ENCODE measurements at places on chromosomes 1 and 21.

- no peak for DNase-seq
Observed at GRCh38 chr1:11845641-11846335, 1.8 kb downstream of the NPPA start.

DNA sequence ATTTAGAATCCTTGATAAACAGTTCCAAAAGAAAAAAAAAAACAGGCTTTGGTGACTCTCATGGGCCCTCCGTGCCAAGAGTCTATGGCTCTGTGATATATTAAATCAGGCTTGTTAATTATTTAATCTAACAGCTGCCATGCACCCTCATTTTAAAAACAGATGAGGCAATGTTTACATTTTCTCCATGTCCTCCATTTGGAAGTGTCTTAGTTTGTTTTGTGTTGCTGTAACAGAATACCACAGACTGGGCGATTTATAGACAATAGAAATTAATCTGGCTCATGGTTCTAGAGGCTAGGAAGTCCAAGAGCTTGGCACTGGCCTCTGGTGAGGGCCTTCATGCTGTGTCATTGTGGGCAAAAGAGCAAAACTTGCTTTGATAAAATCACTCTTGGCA is 58.0 kb downstream of the B3GALT5 start:
- DNase-seq: no peak

- no peak for DNase-seq
Observed at GRCh38 chr1:26910343-26911160, 3.2 kb downstream of the NR0B2 start.

DNA sequence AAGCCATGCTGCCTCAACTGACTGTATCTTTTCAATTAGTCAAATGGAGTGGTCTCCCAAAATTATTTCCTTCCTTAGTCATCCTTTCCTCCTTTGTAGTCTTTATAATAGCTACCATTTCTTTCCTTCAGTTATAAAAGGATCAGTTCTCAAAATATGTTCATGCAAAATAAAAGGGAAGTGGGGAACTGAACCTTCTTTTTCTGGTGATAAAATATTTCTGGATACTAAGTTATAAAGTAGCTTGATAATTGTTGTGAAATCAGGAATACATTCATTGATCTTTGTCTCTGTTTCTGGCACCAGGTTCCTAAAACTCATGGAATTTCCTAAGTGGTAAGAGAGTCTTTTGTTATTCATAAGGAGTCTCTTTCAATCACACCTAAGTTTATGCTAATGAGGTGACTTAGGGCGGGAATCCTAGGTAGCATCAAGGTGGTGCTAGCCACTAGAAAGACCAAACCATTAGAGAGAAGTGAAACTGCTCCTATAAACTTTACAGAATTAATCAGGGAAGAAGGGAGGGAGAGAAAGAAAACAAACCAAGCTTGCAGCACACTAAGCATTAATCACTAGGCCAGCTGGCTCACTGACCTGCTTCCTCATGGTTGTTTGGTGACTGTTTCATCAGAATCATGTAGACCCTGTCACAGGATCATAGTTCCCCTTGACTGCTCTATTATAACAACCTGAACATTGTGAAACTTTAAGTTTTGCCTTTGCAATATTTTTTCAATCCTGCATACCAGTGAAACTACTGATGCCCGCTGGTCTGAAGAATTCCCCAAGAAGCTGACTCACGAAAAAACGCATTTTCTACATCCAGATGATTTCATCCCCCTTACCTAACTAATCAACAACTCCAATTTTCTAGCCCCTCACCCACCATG is 161.6 kb upstream of the PTBP2 start:
- DNase-seq: peak; percentile 85

- DNase-seq: no peak
Observed at GRCh38 chr1:222757646-222758268, 20.8 kb downstream of the FAM177B start.

- peak; percentile 95 for DNase-seq
Observed at GRCh38 chr1:207335695-207336363, 14.4 kb downstream of the CD55 start.

- no peak for DNase-seq
Observed at GRCh38 chr1:37325509-37326437, 148.6 kb upstream of the ZC3H12A start.

DNA sequence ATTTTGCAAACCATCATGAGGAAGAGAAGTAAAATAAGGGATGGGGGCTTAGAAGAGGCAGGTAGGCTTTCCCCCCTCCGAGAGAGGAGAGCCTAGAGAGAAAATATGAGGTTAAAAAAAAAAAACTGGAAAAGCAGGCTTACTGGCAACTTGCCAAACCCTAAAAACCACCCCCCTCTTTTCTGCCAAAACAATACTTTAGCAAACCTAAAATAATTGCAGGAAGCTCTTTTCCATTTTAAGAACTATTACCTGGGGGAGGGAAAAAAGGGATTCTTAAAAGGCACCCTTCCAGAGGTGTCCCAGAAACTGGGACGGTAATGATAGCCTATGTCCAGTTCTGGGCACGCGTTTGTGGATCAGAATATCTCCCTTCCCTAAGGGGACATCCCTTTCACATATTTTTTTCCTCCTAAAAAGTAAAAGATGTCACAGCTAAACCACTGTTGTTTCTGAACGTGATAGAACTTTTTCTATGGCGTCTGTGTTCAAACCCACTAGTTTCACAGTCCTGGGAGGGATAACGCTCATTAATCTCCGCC is 1.1 kb upstream of the NFIA start:
- no peak for DNase-seq

- no peak for DNase-seq
Observed at GRCh38 chr1:209861242-209861641, 33.5 kb downstream of the UTP25 start.

DNA sequence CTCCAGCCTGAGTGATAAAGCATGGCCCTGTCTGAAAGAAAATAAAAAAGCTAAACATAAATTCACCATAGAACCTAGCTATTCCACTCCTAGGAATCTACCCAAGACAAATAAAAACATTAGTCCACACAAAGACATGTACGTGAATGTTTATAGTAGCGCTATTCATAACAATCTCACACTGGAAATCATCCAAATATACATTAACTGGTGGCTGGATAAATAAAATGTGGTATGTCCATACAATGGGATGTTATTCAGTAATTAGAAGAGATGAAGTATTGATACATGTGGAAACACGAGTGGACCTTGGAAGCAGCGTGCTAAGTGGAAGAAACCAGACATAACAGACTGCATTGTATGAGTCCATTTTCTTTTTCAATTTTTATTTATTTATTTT is 29.7 kb downstream of the RIPPLY3 start:
- no peak for DNase-seq

- DNase-seq: no peak
Observed at GRCh38 chr21:31713973-31714740, 17.8 kb downstream of the SCAF4 start.

- no peak for DNase-seq
Observed at GRCh38 chr1:29209173-29209572, 21.6 kb downstream of the MECR start.

DNA sequence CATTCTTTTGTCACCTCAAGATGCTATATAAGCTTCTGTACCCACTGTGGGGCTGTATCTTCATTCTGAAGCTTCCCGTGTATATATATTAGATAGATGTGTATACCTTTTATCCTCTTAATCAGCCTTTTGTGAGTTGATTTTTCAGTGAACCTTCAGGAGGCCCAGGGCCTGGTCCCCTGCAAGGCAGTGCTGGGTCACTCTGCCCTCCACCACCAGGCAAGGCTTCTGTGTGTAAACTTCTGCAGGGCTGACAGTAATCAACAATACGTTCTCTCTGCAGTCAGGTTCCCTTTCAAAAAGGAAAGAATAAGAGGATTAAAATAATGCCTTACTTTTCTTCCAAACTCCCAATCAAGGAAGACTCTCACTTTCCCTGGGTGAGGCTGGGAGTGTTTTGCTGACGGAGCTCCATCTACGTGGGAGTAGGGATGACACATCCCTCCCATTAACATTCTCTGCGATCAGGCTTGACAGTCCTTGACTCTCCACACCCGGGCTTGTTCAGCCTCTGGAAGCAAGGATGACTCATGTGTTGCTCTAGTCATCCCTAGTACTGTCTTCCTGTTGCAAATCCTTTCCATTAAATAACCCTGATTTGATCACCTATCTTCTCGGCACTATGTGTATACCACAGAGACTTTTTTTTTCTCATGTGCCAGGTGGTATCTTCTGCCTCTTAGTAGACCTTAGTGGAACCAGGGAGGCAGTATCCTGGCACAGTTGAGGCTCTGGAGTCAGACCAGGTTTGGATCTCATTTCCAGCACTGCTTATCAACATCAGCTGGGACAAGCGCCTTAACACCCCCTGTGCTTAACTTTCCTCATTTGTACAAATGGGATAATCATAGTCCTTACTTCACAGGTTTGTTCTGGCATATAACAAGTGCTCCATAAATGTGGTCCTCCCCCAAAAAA is 70.3 kb upstream of the KCNK1 start:
- DNase-seq: peak; percentile 3

- no peak for DNase-seq
Observed at GRCh38 chr1:92404661-92405060, 82.1 kb downstream of the GFI1 start.

- no peak for DNase-seq
Observed at GRCh38 chr1:244344001-244344400, 107.7 kb downstream of the ADSS2 start.

DNA sequence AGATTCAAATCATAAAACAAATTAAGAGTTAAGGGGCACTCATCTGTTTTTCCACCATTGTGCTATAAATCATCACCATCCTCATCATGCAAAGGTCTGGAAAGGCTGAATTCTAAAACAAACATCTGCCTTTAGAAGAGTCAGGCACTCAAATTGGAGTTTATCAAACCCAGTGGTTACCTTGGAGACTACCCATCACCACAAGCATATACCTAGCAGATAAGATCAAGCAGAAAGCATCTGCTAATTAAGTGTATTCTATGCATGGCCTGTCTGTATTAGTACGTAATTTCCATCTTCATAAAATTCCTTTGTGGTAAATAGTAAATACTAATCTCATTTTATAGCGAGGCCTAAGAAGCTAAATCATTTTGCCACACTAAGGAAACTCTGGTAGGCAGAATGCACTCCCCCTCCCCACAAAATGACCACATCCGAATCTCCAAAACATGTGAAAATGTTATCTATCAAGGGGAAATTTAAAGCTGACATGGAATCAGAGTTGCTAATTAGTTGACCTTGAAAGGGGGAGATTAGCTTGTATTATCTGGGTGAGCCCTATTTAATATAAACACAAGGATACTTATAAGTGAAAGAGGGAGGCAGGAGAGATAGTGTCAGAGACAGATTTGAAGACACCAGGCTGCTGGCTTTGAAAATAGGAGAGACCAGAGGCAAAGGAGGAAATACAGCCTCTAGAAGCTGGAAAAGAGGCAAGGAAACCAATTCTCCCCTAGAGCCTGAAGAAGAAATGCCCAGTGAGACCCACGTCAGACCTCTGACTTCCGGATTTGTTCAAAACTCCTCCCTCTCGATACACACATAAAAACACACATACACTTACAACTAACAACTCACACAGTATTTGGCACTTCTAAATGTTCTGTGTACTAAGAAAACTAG is 23.2 kb downstream of the ARID4B start:
- peak; percentile 72 for DNase-seq

GRCh38 chr1:114015075-114015474 is 35.8 kb downstream of the OLFML3 start:
- no peak for DNase-seq

- DNase-seq: no peak
Observed at GRCh38 chr1:43423672-43424550, 29.8 kb downstream of the HYI start.

GRCh38 chr21:25094695-25095094 is 512.6 kb downstream of the MRPL39 start:
- no peak for DNase-seq

DNA sequence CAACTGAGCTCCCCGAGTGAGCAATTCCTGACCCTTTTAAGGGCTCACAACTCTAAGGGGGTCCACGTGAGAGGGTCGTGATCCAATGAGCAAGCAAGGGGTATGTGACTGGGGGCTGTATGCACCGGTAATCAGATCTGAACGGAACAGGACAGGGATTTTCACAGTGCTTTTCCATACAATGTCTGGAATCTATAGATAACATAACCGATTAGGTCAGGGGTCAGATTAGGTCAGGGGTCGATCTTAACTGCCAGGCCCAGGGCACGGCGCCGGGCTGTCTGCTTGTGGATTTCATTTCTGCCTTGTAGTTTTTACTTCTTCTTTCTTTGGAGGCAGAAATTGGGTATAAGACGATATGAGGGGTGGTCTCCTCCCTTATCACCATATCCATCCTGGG is 30.7 kb upstream of the OPRD1 start:
- no peak for DNase-seq

DNA sequence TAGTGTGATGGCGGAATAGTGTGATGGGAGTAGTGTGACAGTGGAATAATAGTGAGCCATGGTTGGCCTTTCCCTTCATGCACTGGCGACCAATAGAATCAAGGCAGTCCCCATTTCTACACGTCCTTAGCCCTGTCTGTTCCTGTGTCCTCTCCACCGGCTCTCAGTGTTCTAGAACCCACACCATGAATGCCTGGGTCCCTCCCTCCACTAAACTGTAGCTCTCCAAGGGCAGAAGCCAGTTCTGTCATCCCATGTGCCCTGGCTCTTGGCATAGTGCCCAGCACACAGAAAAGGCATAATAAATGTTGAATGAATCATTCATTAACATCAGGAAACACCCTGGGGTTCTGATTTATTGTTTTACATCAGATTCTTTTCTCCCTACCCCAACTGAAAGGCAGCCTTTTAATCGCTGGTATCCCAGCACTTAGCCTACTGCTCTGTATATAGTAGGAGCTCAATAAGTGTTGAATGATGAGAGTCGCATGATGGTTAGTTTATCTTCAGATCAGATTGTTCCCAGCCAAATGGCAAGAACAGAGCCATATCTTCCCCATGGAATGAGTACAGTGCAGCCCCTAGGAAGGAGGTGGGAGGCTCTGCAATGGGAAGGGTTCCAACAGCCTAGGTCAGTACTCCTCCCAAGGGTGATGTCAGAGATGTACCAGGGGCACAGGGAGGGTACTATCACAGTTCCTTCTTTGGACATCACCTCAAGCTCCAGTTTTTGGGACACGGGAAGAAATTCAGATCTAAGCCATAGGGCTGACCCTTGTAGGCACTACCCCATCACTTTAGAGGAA is 325.7 kb downstream of the HHAT start:
- DNase-seq: no peak

GRCh38 chr21:43916076-43916475 is 51.1 kb downstream of the AGPAT3 start:
- DNase-seq: no peak

GRCh38 chr1:215377746-215378145 is 189.4 kb upstream of the KCTD3 start:
- no peak for DNase-seq

GRCh38 chr1:24406788-24407187 is 6.8 kb downstream of the STPG1 start:
- DNase-seq: no peak
